Activated naive CD8-positive, alpha-beta T cell treated with anti-CD3 and anti-CD28 coated beads for 36 hours (primary cell): ENCODE measurements at places on chromosomes 6 and 20. TPM values are rescaled to one million over a fixed set of nuclear protein-coding genes. Genes with fewer than 3 reads are reported as not detected.

TBXT gene
- not detected for total RNA-seq

DNA sequence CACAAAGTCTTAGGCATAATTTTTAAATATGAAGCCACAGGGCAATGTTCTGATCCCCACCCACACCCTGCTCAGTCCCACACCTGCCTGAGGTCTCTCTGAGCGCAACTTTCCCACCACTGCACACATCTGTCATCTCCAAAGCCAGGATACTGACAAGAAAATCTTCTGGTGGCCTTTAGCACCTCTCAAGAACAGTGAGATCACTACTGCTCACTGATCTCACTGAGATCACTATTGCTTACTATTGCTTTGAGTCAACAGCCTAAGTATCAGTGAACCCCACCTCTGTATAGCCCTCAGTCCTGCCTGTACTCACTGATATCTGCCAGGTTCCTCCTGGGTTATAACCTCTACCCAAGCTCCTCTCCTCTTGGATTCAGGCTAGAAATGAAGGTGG is 6.4 kb downstream of the TNFRSF21 start:
- peaks cover 67% of the 10 kb centered on the region for H3K27me3 ChIP-seq
- no peak overlapping the region for H3K4me3 ChIP-seq
- H3K4me1 ChIP-seq, result peaks cover 16% of the 10 kb centered on the region
- no peak for DNase-seq
- H3K27ac ChIP-seq, result no peak overlapping the region

- DNase-seq, result no peak
- H3K27ac ChIP-seq, result no peak overlapping the region
- no peak overlapping the region for H3K4me3 ChIP-seq
Observed at GRCh38 chr20:10653599-10654249, 20.1 kb downstream of the JAG1 start.

DNA sequence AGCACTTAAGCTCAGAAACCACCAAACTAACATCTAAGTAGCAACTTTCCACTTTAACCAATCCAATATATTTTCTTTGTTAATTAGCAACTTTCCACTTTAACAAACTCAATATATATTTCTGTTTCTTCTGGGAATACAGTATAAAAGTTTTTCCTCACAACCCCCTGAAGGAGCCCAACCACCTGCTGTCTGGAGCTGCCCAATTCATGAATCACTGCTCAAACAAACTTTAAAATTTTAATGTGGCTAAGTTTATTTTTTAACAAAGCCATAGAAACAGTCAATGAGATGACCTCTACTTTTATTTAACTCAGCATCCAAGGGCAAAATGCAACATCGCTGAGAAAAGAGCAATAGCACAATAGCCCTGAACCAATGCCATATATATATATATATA is 500.1 kb downstream of the EPM2A start:
- no peaks in the 10 kb centered on the region for H3K36me3 ChIP-seq
- no peaks in the 10 kb centered on the region for H3K4me1 ChIP-seq
- H3K4me3 ChIP-seq, result no peak overlapping the region
- DNase-seq, result no peak
- H3K27me3 ChIP-seq, result peaks cover 11% of the 10 kb centered on the region
- H3K27ac ChIP-seq, result no peak overlapping the region

NRSN2 gene
- 12.6 TPM for total RNA-seq

CARMIL1 gene
- 7.1 TPM for total RNA-seq

DNA sequence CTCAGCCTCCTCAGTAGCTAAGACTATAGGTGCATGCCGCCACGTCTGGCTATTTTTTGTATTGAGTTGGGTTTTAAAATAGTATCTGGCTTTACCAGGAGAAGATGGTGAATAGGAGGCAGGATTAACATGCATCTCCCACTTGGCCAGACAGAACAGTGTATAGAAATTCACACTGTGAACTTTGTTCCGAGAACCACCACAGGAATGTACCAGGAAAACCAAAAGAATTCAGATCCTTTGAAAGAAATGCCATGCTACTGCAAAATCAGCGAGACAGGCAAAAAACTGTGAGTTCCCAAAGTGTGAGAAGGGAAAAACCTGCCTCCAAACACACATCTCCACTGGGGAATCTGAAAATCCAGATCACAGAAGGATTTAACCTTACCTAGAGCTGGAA is 327.6 kb downstream of the NKAIN2 start:
- DNase-seq, result no peak
- no peaks in the 10 kb centered on the region for H3K36me3 ChIP-seq
- no peak overlapping the region for H3K4me3 ChIP-seq
